ENCODE measurements at places on chromosomes 16 and 17.
A peak's percentile ranks its signal among the peaks of the same experiment; 100 is the strongest.

GRCh38 chr17:2289878-2290478 is 13.6 kb downstream of the SMG6 start:
- DNase-seq = no peak

GRCh38 chr17:79066963-79067362 is 7.7 kb upstream of the ENGASE start:
- DNase-seq = no peak

- DNase-seq = no peak
Observed at GRCh38 chr17:59275618-59276017, 55.3 kb downstream of the GDPD1 start.

DNA sequence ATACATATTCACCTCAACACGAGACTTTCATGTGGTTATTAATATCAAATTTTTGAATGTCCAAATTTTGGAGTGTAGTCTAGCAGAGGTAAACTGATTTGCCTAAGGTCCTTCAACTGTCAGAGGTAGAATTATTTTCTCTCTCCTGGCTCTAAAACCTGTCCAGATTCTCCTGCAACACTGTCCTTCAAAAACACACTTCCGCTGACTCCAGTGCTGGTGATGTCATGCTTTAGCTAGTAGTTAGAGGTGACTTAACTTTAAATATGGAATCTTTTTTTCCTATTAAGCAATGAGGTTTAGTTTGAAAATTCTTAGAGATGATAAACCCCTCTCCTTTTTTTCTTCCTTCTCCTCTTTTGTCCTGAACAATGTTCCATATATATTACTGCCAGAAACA is 10.8 kb upstream of the CBLN1 start:
- no peak for DNase-seq

DNA sequence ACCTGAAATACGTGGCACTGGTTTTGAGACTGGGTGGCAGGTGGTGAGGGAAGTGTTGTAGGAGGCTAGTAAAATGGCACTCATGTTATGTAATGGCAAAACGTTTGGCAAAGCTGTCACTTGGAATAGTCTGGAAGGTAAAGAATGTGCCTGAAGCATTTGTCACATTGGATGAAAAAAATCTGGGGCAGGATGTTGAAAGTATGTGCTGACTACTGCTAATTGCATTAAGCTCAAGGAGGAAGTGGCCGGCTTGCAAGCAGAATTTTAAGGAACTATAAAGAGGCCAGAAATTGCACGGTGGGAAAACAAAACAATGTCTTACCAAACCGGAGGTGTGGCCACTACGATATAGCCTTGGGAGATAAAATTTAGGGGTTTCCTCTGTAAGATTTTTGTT is 26.6 kb upstream of the NLRP1 start:
- no peak for DNase-seq

DNA sequence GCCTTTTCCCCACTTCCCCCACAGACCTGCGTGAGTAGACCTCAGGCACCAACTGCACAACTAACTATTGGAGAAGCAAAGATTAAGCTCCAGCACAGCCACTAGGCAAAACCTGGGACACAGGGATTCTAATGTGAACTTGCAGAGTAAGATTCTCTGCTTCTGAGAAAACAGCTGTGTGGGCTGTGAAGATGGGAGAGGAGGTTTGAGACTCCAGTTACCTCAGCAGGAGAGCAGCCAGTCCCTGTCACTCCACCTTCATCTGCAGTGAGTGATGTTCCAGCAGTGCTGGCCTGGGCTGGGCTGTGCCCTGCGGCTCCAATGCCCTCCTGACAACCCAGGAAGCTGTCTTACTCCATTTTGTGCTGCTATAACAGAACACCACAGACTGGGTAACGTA is 18.0 kb upstream of the ABAT start:
- no peak for DNase-seq

GRCh38 chr17:6492892-6493674 is 48.8 kb downstream of the PIMREG start:
- no peak for DNase-seq

DNA sequence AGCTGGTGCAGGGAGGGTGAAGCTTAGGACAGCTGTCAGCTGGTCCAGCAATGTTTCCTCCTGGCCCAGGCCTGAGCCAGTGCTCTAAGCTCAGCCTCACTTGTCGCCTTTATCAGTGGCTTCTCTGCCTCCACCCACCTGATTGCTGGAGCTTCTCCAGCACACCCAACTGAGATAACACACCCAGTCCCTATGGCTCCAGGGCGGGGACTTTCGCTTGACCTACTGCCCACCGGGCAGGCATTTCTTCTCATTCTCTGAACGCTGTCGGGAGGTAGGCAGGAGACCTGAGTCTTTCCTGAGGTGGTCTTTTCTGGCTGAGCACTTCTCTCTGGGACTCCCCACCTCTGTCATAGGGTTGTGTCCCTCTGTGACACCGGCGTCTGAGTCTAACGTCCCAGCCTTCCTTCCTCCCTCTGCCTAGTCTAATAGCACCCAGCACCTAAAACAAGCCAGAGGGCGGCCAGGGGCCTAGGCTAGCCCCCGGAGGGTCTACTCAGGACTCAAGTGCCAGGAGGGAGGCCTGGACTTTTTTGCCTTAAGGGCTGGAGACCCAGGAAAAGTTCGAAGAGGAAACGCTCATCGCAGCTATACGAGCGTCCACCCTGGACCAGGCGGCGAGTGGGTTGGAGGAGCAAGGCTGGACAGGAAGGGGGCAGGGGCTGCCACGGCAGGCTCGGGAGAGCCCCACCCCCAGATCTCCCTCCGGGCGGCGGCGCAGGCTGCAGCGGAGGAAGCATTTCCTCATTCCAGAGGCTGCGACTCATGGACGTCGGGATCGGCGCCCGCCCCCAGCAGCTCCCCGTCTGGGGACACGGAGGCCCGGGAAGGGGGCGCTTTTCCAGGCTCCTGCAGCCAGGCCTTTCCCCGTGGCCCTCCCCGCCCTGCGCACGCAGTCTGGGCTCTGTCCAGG is 756 bp downstream of the TAX1BP3 start:
- peak; percentile 3 for DNase-seq

GRCh38 chr16:15575293-15576049 is 67.5 kb downstream of the MARF1 start:
- no peak for DNase-seq

GRCh38 chr17:67475161-67475937 is 98.3 kb downstream of the PITPNC1 start:
- DNase-seq = peak; percentile 82

DNA sequence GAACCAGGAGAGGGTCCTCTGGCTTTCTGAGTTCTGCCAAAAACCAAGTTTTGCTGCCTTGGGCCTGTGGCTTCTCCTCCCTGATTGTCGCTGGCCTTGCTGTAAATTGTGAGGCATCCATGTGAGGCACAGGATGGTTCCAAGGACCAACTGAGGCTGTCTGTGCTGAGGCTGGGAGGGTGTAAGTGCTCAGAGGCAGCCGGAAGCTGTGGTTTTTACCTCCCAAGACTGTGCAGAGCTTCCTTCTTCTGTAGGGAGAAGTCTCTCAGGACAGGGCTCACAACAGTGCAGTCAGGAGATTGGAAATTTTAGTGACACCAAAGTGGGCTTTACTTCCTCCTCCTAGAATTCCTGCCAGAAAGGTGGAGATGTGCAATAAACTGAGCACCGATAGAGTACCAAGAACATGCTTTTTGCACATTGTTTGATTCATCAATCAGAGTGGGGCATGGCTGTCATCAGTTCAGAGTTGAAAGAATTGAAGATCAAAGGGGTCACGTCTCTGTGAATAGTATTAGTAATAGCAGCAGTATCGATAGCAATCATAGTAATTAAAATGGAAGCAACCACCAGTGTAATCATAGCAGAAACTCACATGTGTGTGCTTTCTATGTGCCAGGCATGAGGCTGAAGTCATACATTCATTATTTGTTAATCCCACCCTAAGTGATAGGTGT is 467.1 kb downstream of the WWOX start:
- no peak for DNase-seq

DNA sequence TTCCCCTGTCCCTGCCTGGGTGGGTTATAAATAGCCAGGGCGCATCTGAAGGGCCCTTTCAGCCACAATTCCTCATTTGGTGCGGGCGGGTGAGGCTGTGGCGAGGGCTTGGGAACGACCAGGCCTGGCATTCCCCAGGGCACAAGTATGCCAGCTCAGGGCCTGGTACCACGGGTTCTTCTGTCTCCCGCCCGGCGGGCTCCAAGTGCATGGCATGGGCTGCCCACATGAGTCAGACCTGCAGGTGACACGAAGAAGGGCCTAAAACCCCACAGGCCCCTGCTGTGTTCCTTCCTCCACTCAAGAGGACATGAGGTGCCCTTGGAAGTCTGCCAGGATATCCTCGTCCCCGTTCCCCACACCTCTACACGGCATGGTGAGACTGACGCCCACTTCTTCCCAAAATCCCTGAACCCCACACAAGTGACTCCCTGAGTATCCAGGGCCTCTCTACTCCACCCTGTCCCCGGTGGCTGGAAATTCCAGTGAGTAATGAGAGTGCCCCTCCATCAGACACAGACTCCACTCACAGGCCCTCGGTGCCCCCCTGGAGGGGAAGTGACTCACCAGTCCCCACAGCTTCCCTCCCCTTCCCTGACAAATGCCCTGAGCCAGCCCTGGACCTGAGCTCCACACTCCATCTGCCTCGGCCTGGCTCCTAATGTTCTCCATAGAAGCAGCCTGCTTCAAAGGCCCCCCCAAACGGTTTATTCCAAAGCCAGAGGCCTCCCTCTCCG is 68.8 kb downstream of the ABR start:
- DNase-seq = no peak

DNA sequence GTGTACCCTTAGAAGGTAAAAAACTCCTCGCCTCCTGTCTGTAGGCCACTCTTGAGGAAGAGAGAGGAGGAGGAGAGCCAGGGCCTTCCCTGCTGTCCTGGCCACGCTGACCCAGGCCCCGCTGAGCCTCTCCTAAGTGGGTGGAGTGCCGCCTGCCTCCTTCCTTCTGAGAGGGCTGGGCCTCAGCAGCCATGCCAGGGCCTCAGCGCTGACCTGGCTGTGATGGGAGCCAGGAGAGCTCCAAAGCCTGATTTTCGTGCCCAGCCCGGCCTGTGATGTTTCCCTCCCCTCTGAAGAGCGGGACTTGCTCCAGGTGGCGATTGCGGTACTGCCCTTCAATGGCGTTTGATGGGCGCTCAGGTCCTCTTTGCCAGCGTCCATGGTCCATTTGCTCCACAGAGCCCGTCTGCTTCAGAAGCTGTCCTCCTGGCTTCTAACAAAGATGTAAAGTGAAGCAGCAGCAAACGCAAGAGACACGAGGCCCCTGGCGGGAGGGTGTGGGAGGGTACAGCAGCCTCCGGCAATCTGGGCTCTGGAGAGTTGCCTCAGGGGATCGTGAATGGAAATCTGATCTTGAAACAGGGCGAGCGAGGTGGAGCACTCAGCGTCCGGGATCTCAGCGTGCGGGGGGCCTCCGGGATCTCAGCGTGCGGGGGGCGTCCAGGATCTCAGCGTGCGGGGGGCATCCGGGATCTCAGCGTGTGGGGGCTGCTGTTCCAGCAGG is 93.5 kb downstream of the NPIPB11 start:
- DNase-seq = no peak

- DNase-seq = no peak
Observed at GRCh38 chr16:64426131-64426666, 695.7 kb downstream of the CDH11 start.

DNA sequence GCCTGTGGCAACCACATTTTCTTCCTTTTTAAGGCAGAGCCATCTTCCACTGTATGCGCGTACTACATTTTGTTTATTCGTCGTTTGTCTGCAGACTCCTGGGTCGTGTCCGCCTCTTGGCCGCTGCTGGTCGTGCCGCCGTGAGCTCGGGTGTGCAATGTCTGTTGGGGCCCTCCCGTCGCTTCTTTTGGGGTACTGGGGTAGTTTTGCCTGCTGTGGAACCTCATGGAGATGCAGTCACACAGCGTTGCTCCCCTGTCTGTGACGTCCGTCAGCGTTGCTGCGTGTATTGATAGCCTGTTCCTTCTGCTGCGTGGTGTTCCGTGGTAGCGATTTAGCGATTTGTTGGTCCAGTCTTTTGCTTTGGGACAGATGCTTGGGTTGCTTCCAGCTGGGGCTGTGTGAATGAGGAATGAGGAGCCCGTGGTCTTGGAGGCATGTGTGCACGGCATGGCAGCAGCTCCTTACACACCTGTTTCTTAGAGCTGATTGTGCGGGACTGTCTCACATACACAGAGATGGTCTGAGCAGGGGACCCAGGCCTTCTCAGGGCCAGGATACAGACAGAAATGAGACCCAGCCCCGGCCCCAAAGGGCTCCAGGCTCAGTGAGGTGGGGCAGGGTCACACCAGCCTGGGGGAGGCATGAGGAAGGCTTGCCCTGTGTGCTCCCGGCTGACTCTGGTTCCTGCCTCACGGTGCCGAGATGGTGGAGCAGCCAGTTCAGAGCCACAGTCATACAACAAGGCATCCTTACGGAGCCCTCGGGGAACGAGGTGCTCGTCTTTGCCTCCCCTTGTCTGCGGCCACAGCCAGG is 78.4 kb upstream of the GSE1 start:
- no peak for DNase-seq

- DNase-seq = no peak
Observed at GRCh38 chr16:20359997-20360396, 7.5 kb upstream of the UMOD start.

DNA sequence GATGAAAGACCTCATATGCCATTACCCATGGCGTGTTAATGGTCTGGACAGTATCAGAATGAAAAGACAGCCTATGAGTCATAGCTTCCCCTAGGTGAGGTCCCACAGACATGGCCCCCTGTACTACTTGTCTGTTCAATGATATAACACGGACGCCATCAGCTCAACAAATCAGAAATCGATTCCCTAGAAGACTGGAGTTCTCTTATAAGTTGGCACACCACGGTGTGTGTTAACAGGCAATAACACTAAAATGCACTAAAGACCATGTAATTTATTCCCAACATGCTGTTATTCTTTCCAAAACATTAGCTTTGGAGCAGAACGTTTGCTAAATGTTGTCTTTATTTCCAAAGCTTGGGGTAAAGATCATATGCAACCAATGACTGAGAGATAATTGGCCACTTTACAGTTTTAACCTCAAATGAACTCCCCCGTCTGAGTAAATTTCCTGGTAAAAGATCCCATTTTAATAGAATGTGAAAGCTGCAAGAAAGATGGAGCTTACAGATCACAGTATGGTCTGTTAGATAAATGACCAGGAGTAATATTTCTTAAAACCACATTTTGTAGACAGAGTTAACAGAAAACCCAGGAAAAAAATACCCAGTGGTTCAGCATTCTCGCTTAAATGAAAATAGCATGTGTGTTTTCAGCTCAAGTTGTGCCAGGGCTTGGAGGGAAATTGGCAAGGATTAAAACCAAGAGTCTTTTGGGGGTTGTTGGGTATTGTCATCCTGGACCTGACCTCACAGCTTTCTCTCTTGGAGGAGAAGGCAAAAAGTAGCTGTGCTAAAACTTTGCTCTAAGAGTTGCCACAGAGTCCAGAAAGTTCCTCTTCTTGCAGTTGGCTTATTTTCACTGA is 65.9 kb downstream of the PCTP start:
- no peak for DNase-seq
